ENCODE measurements at places on chromosomes 7 and 10.

- DNase-seq = no peak
Measured at GRCh38 chr10:3533296-3533695, 251.7 kb downstream of the KLF6 start.

DNA sequence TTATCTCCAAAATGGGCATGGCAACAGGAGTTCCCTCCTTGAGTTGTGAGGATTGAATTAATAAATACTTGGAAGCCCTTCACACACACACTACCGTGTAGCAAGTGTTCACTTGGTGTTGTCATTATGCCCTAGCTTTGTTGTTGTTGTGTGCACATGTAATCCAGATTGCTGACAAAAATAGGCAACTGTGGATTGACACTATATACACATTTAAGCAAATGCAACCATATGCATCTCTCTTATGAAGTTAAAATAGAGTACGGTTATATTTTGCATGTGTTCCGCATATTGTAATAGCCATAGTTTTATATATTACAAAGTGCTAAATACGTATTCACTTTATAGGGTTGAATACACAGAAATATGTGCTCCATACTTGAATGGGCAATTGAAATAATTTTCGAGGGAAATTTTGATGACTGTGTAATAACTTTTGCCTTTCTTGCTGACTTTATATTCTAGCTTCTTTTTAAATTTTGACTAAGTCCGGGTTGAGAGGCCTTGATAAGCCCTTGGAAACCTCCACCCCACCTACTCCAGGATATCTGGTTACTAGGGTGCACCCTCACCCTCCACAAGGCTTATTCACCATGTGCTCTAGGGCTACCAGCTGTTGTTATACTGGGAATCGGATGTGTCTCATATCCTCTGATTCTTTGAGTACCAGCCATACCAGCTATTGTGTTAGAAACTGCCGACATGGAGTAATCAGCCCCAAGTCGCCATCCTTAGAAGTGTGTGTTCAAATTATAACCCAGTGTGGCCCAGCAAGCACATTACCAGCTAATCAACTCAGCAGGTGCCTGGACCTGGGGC lies 265.0 kb downstream of the CAMK1D start:
- DNase-seq = no peak

DNA sequence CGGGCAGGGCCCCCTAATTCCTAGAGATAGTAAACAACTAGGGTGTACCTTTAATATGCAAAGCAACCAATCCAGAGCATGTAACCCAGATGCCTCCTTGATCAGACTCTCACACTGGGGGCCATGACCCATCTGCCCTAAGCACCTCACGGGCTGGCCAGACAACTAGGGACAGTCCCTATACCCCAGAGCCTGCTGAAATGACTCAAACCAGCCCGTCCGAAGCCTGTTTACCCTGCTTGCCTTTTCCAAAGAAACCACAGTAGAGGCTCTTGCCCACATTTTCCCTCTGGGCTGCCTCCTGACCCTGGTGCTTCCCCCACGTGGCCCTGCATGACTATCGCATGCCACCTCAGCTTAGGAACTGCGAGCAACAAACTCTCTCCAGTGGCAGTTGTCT lies 46.2 kb downstream of the RGS10 start:
- peak; percentile 59 for DNase-seq

DNA sequence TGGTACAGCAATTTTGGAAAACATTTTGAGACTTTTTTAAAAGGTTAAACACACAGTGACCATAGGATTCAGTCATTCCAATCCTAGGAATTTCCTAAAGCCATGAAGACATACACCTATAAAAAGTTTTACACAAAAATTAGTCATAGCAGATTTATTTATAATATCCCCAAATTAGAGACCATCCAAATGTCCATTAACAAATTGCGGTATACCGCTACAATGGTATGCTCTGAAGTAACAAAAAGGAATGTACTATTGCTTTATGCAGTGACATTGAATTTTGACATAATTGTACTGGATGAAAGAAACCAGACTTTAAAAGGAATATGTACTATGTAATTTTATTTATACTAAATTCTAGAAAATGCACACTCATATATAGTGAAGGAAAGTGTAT lies 362.8 kb downstream of the HGF start:
- no peak for DNase-seq

GRCh38 chr10:31318854-31319601 lies at the start of gene ZEB1:
TSS of gene ZEB1 (plus strand) at chr10:31319216. CDS start at chr10:31319235, 19 bp downstream.
- peak; percentile 87 for DNase-seq

DNA sequence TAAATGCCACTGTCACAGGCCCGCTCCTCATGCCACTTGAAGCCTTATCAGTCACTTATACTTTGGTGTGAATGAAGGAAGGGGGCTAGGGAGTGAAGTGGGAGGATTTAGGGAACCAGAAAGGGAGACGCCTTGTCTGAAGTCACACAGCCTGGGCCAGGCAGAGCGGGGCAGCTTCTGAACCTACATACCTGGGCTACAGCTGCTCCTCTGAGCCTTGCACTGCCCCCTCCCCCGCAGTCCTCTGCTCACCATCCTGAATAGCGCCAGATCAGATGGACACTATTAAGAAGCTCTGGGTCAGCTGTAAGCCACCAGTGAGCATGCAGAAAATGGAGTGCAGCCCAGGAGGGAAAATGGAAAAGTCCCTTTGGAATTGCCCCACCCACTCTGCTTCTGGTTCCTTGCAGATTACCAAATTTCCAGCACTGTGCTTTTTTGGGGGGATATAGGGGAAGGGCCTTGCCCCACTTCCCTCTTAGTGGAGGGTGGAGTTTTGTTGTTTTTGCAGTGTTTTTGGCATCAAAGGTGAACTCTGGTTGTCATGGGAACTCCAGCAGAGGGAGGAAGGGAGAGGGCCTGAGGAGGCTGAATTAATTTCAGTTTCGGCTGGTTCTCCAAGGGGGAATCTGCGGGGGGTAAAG lies 35.0 kb upstream of the ADCYAP1R1 start:
- no peak for DNase-seq

- no peak for DNase-seq
Measured at GRCh38 chr10:33396938-33397337, 62.5 kb upstream of the NRP1 start.
